ENCODE measurements at places on chromosomes 4 and X.
A peak's percentile ranks its signal among the peaks of the same experiment; 100 is the strongest.

DNA sequence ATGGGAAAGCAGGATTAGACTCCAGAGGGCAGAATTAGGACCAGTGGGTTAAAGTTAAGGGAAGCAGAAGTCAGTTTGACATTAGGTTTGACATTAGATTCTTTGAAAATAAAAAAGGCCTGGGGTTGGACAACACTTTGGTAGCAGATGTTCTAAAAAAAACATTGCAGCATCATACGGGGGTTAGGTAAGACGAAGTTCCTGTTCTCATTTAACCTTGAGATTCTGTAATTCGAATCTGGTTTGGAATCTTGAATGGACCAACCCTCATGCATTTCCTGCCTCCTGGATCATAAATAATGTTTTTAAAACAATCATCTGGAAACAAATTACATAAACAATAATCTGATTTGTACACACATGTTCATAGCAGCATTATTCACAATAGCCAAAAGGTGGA, 181.0 kb downstream of the SHROOM3 start:
- no peak for DNase-seq

GRCh38 chr4:140738139-140738538, 18.0 kb downstream of the TBC1D9 start:
- no peak for DNase-seq

DNA sequence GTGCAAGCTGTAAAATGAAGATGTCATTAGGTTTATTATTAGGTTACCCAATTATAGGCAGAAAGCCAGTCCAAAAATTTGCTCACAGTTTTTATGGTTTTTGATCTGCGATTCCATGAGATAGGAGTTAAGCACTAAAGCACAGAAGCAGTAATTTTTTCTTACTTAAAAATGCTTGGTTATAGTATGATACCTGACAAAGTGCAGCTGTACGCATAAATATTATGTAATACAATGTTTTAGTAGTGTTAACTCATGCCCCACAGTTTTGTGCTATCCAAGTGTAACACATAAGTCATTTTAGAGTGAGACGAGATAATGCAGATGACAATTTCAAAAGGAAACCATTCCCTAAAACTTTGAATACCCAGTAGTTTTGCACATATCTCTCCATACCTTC, 357.8 kb downstream of the TMA16 start:
- no peak for DNase-seq

- no peak for DNase-seq
These were observed 367.5 kb upstream of the CTSO start for GRCh38 chr4:156321203-156321602.

DNA sequence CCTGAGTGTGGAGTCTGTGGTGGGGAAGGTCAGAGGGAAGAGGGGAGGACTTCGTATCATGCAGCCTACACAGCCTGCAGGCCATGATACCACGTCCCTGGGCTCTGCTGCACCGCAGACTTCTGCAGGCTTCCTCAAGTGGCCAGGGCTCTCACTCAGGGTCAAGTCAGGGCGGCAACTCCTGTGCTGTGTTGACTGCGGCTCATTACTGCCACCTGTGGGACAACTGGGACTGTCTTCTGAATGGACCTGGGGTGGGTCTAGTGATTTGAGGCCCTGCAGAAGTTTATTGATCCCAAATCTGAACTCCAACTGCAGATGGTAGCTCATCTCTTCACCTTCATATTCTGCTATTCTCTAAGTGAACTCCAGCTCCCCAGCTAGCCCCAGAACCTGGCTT, 167.1 kb downstream of the NSUN7 start:
- DNase-seq: peak; percentile 67

DNA sequence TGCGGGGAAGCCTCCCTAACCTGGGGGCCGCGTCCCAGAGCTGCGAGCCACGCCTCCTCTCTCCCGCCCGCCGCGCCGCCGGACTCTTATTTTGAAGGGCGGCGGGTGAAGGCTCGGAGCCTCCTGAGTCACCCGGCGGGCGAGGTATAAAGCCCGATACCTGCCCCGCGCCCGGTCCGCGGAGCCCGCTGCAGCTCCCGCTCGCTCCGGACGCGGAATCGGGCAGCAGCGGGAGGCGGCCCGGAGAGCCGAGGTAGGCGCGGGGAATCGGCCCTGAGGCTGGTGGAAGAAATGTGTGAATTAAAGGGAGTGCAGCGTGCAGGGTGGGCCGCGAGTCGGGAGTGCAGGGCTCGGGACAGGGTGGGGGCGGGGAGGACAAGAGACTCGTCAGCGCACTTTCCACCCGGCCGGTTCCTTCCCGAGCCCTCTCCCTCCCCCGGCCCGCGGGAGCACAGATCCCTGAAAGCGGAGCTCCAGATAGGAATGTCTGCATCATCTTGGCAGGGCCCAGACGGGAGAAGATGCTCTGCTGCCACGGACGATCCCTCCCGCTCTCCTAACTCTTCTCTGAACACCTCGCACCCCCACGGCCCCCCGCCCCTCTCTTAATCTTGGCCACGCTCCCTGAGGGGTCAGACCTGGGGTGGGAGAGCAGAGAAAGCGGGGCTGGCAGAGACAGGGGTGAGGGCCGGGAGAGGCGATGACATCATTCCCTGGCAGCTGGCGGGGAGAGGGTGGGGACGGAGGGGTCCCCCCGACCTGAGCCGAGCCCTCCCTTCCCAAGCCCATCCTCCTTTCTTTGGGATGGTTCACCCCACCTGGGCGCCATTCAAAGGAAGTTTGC, 177.9 kb downstream of the CBR4 start:
- DNase-seq: peak; percentile 74

- no peak for DNase-seq
These were observed 35.3 kb downstream of the ARFIP1 start for GRCh38 chr4:152815078-152815477.

DNA sequence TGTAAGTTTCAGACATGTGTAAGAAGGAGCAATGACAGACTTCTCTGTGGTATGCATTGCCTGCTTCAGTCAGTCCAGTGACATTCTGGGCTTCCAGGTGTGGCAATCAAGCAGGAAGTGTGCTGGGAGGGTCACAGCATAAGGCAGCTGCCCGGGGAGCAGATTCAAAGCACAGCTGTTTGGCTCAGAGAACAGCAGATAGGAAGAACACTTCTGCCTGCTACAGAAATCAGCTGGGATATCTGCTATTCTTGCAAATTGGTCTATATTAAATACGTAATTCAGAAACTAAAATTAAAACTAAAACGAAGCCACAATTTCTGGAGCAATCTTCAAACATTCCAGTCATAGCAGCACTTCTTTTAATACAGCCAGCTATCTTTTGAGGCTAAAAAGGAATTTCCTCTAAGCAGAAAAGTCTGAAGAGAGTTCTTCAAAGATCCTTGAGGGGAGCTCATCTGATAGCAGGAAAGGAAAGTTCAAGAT, 47.5 kb upstream of the GALNT7 start:
- DNase-seq: no peak

GRCh38 chr4:153143527-153144348, 60.5 kb upstream of the TRIM2 start:
- no peak for DNase-seq

DNA sequence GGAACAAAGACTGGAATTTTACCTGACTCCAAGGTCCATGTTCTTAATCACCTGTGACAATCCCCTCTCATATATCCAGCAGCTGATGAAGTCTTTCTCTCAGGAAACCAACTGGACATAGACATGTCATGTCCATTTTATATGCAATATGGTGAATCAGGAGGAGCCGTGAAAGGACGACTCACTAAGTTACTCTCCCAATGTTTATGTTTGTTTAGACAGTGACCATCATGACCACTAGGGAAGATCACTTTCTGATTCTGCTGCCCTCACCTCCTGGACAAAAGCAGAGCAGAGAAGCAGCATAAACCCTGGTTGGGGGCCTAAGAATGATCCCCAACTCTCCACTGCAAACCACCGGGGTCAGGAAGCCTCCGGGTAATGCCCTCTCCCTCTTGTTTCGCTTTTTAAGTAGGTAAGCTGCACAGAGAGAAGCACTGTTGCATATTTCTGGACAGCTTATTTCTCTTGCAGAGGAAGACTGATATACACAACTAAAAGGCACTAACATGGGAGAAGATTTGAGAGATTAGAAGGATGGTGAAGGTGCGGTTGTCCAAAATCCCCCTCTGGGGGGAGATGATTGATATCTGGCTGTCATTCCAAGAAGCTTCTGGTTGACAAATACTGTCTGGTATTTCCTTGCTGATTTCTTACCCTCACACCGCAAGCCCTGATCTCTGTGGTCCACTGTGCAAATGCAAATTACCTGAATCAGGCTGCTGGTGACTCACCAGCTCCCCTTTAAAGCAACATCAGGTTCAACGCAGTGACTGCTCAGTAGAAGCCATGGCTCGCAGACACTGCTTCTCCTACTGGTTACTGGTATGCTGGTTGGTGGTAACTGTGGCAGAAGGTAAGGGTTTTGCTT, at the start of gene ODAPH:
TSS of gene ODAPH (plus strand) at position 773 of the 871 bp plus-strand sequence. CDS start at position 790, 17 bp downstream.
- DNase-seq: peak; percentile 79

- no peak for DNase-seq
These were observed 182.9 kb downstream of the C4orf33 start for GRCh38 chr4:129278868-129279267.

GRCh38 chr4:111398906-111399330, 746.3 kb upstream of the FAM241A start:
- DNase-seq: no peak

- no peak for DNase-seq
These were observed 91.1 kb upstream of the SMAD1 start for GRCh38 chr4:145390571-145390970.

DNA sequence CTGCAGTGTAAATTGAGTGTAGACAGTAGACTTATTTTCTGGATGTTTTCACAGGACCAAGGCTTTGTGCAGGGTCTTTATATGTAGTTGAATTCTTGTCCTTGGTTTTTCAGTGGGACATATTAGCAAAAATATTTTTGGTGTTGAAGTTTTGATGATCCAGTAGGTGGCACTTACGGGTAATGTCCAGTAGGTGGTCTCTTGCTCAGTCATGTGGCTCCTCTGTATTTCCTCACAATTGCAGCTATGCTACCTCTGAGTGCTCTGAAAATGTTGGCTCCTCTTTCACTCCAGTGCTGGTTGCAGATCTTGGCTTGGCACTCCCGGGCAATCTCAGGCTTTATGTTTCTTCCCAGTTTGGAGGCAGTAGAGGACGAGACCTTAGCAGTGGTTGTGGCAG, 419.8 kb upstream of the AMOT start:
- DNase-seq: no peak

DNA sequence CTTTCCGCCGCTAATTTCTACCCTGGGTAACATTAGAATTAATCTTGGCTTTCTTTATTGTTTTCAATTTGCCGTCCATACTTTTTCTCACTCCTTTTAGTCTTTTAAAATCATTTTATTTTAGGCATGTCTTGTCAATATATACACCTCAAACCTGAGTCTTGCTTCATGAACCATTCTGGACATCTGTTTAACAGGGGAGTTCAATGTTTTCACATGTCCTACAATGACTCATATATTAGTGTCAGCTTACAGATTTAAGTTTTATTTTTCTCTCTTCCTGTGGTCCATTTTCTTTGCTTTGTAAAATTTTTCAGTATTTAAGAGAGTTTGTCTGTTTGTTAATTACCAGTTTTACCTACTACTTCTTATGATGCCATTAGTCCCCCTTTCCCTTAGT, 89.5 kb downstream of the LCORL start:
- DNase-seq: no peak

DNA sequence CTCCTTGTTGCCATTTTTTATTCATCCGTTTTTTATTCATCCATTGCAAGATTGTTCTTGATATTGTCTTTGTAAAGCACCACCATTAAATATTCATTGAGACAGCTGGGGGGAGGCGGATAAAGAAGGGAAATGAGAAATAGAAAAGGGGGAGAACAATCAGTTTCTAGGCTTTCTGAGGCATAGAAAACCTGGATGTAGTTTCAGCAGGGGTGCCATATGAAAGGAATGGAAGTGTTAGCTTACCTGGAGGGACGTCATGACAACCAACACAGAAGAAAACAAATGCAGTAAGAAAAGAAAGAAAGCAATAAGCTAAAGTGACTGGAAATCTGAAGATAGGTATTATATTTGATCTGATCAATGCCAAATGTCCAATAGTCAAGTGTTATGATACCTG, 276.1 kb downstream of the GASK1B start:
- DNase-seq: no peak

DNA sequence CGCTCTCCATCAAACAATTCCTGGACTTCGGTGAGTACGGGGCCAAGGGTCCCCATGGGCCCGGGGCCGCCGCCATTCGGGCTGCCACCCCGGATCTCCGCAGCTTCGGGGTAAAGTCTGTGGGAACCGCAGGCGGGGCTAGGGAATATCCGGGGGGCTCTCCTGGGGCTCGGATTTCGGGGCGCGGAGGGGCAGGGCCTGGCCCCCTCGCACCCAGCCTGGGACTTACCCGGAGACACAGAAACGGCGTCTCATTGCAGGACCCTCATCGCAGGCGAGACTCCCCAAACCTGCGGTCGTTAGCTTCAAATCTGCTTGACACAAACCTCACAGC, 413 bp downstream of the PDK3 start:
- DNase-seq: no peak

DNA sequence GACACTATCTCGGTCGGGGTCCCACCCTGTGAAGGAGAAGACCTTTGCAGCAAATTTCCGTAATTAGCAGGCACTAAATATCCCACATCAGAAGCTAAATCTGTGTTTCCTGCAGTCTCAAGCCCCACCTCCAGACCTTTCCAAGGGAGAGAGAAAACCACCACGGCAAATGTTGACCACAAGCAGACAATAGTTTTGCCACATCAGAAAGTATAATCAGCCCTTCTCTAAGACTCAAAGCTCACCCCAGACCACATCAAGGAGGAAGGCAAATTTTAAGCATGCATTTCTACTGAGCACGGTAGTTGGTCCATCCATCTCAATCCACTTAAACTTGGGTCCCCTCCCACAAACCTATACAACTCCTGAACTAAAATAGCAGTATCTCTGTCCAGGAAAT, 398.5 kb downstream of the GPM6A start:
- DNase-seq: no peak

- DNase-seq: no peak
These were observed 89.0 kb upstream of the GK2 start for GRCh38 chr4:79497001-79497400.

GRCh38 chr4:186015212-186015817, 53.6 kb upstream of the TLR3 start:
- no peak for DNase-seq

DNA sequence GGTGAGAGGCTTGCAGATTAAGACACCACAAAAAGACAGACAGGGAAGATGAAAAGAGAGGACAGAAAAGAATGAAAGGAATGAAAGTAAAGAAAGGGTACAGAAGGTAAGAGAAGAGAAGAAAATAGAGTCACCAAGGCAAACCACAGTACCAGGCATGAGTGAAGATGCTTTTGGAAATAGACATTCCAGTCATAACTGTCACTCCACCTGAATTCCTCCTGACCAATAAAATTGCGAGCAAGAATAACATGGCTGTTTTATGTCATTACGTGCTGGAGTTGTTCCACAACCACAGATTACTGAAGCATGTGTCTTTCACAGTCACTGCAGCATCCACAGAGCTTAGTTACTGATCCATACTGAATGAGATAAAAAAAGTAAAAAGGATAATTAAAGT, 864.9 kb upstream of the SLIT2 start:
- no peak for DNase-seq
